Endothelial cell of umbilical vein (primary cell): ENCODE measurements at places on chromosomes 12 and 14.
A peak's percentile ranks its signal among the peaks of the same experiment; 100 is the strongest.

DNA sequence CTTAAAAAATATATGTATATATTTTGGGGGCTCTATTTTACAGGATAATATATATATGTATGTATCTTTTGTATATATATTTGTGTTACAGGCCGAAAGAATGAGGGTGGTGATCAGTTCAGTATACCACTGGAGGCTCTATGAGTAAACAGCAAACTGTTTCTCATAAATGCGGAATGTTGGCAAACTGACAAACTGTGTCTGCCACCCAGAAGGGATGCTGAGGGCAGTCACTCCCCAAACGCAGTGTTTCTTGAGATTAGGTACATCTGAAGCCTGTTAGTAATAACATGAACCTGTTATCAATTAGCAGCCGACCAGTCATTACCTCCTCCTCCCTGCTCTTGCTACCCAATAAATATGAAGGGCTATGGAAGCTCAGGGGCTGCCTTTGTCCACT lies 20.8 kb downstream of the TNFAIP2 start:
- no peak for DNase-seq

DNA sequence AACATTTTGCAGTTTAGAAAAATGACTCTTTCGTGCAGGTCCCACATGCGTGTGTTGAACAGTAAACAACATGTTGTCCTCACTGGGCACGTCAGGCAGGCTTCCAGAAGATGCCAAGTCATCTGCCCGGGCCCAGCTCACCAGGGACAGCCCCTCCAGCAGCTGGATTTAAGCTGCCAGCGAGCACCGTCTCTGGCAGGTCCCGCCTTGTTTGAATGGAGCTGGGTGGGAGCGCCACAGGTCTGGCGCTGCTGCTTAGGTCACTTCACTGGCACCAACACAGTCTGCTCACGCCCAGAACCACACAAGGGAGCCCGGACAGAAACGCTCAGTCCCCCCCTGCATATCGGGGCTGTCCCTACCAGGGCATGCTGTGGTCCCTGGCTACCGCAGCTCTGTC lies 33.1 kb upstream of the MMP17 start:
- DNase-seq, result no peak

- no peak for DNase-seq
Measured at GRCh38 chr12:41645624-41646023, 457.5 kb downstream of the PDZRN4 start.

GRCh38 chr14:62604524-62604923 lies 440.7 kb downstream of the KCNH5 start:
- DNase-seq, result no peak

GRCh38 chr14:101707068-101707842 lies 54.3 kb upstream of the PPP2R5C start:
- DNase-seq, result peak; percentile 82

DNA sequence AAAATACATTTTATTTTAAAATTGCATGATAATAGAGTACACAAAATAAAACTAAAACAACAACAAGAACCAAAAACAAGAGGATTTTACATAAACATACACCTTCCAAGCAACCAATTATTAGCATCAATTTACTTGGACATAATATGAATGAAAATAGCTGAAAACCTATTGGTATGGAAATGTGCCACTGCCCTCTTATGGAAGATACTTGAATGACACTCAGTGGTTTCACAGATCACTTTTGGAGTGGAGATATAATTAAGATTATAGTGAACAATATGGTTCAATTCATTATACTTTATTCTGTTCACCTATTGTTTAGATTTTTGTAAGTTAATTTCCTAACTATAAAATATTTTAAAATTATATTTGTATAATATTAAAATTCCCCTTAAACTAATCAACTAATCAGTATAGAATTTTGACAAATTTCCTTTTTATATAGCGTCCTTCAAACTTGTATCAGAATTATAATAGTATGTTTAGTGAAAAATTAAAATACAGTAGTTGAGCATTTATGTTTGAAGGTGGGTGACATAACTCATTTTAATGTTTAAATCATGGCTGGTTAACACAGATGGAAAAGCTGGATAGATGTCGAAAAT lies 70.1 kb downstream of the SLC6A15 start:
- DNase-seq, result peak; percentile 55

- DNase-seq, result no peak
Measured at GRCh38 chr12:12561371-12562015, 1.2 kb downstream of the DUSP16 start.

GRCh38 chr14:103123634-103124500 lies 606 bp downstream of the TNFAIP2 start:
- DNase-seq, result peak; percentile 49

DNA sequence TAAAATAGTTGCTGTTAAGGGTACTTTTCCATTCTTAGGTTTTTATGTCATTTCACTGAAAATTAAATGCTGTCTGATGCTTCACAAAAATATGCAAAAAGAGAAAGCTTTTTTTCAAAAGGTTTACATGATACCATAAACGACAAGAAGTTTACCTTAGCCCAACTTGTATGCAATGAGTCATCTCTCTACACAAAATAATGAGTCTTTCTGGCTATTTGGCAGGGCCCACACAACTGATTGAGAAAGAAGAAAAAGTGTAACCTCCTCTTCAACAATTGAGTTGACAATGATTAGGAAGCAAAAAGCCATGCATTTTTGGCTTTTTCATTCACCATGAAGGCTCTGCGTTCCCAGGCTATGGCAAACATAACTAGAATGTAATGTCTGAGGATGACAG lies 165.4 kb upstream of the CPNE8 start:
- DNase-seq, result no peak

DNA sequence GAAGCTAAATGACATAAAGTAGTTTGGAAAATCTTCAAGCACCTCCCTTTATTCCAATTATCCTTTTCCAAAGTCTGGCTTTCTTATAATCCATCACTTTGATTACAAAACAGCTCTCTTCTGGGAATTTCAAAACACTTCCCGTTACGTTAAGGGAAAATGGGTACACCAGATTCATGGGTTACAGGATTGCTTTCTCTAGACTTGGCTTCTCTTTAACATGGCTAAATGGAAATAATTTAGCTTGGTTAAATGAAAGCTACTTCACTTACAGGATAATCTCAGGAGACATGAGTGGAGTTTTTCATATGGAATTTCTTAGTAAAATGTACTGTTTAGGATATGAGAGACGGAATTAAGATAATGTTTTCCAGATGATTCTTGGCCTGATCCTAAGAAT lies 14.7 kb downstream of the GSTZ1 start:
- no peak for DNase-seq

GRCh38 chr12:90280564-90281058 lies 572.0 kb upstream of the ATP2B1 start:
- DNase-seq, result peak; percentile 51

DNA sequence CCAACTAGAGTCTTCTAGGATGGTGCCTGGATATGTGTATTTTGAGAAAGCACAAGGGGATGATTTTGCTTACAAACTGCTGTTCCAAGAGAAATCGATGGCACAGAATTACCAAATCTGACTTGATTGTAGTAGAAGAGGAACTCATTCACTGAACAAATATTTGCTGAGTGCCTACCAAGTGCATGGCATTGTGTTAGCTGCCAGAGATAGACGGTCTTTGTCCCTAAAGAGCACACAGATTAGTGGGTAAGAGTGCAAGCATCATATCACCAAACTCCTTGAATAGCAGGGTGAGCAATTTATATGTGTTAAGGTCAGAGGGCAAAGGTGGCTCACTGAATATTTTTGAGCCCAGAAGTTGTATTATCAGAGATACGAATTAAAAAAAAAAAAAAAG lies 3.5 kb upstream of the FOXN3 start:
- DNase-seq, result no peak

DNA sequence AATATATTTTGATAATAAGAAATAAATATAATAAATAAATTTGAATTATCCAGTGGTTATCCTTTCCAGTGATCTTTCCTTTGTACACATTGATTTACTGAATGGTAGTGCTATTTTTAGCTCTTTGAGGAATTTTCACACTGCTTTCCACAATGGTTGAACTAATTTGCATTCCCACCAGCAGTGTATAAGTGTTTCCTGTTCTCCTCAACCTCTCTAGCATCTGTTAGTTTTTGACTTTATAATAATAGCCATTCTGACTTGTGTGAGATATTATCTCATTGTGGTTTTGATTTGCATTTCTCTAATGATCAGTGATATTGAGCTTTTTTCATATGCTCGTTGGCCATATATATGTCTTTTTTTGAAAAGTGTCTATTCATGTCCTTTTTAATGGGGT lies 333.7 kb downstream of the RAD51B start:
- no peak for DNase-seq

DNA sequence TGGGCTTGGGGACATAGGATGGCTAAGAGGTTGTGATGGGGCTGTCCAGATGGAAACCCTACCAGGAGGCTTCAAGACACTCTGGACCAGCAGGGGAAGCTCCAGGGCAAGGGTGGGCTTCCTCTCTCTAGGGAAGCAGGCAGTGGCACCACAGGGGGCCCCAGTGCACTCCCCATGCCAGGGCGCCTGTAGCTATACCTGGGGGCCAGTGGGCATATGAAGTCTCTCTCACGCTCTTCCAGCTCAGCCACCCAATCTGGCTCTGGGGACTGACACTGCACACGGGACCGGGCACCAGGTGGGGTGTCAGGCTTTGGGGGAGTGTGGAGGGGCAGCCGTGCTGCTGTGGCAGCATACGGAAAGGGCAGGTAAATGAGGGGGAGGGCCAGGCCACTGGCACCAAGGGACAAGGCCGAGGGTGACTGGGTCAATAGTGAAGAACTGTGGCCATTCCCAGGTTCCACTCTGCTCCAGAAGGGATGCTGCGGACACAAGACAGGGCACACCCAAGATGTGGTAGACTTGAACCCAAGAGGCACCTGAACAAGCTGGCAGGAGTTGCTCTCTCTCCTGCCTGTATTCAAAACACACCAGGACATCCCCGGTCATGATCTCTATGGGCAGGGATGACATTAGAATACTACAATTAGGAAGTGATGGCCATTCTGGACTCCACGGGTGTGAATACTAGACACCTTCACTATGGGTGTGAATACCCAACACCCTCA lies 27.5 kb downstream of the RFLNA start:
- no peak for DNase-seq

DNA sequence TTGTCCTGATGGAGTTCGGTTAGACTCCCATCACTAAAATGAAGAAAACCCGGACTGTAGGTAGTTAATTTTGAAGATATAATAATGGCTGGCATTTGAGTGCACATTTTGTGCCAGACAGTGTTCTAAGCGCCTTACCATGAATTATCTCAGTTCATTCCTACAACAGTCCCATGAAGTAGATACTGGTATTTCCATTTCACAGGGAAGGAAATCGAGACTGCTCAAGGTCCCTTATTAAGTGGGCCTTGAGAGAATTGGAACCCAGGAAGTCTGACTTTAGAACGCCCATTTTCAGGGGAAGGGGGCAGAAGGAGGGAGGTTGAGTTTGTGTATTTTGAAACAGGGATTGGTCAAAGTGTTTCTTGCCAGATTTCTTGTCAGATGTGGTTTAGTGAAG lies 855 bp downstream of the MNAT1 start:
- peak; percentile 8 for DNase-seq

- DNase-seq, result no peak
Measured at GRCh38 chr14:63901434-63902085, 48.8 kb downstream of the SYNE2 start.

DNA sequence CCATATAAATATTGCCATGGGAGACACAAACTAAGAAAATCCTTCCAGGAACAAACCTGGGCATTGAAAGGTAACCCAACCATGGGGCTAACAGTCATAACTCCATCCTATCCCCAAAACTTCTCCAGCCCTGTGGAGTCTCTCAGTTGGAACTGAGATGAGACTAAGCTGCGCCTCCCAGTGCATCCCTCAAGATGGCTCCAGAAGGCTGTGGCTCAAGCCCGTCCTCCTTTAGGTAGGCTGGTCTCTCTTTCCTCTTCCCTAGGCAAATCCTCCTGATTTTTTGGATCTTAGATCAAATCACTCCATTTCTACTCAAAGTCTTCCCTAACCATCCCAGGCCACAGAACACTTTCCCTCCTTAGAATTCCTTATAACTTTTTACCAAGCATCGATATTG lies 364.3 kb upstream of the CCDC196 start:
- no peak for DNase-seq
